Activated CD8-positive, alpha-beta memory T cell treated with anti-CD3 and anti-CD28 coated beads for 48 hours (primary cell): ENCODE measurements at places on chromosomes 3 and 15.

GRCh38 chr15:88652456-88653199, 13.8 kb downstream of the ISG20 start:
- no peak for DNase-seq

GRCh38 chr3:137097386-137097785, 139.6 kb downstream of the IL20RB start:
- no peak for DNase-seq

DNA sequence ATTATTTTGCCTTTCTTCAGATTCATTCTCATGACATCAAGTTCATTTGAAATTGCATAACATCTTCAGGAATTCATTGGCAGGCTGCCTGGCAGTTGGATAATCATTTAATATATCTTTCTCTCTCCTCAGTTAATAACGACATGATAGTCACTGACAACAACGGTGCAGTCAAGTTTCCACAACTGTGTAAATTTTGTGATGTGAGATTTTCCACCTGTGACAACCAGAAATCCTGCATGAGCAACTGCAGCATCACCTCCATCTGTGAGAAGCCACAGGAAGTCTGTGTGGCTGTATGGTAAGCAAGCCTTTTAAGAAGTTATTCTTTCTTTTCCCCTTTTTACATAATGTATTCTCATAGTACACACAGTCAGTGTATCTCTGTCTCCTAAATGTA, 38.2 kb downstream of the TGFBR2 start:
- DNase-seq: no peak

DNA sequence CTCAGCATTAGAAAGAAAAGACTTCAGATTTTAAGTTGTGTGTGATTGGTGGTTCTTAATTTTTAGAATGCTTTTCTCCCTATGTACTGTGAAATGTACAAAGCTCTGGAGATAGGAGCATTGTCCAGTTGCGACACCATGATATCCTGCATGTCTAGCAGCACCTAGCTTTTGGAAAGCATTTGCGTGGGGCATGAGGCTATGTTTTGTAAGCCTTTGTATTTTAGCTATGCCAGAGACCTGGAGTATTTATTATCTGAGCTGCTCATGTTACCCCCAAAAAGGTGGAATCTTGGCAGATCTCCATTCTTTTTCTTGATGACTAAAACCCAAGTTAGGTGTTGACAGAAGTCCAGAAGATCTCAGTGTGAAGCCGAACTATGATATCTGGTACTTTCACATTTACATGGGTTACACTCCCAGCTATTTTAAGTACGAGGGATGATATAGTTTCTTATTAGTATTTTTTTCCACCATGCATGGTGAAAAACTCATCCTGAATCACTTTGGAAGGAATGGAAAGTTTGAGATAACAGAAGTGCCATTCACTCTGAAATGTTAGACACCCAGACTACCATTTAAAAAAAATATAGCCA, 126.7 kb upstream of the SAMMSON start:
- DNase-seq: no peak

GRCh38 chr3:13768453-13768852, 111.4 kb downstream of the WNT7A start:
- DNase-seq: no peak

GRCh38 chr3:39491733-39492350, 24.4 kb downstream of the MOBP start:
- no peak for DNase-seq

GRCh38 chr3:21425715-21426114, 325.3 kb downstream of the ZNF385D start:
- DNase-seq: no peak
